ENCODE measurements at places on chromosomes 16 and 17.

GRCh38 chr17:17513626-17514025 is 17.4 kb upstream of the RASD1 start:
- DNase-seq: no peak

GRCh38 chr16:86618431-86619238 is 40.3 kb downstream of the FOXL1 start:
- DNase-seq: no peak

- DNase-seq: no peak
Measured at GRCh38 chr16:10314811-10315210, 71.0 kb upstream of the ATF7IP2 start.

DNA sequence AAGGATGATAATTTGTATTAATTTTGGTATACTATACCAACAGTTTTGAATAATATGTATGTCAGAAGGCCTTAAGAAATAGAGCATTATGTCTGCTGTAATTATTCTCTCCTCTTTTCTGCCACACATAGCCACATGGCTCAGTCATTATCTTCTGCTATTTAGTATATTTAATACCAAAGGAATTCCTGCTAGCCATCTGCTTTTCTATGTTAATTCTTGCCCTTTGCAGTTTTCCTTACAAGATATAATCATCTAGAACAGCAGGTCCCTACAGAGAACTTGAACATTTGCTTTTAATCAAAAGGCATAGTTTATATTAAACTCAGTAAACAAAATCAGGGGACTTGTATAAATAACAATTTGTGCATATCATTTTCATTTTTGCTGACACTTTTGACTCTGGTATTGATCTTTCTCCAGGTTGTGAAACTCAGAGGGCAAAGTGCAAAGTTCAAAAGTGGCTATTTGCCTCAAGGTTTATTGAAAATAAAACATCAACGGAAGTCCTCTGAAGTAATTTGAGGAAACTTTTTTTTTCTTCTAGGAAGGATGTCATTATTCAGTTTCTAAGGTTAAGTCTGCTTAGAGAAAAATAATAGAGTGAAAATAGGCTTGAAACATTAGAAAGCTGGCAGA is 702.0 kb downstream of the KCNJ2 start:
- DNase-seq: no peak

DNA sequence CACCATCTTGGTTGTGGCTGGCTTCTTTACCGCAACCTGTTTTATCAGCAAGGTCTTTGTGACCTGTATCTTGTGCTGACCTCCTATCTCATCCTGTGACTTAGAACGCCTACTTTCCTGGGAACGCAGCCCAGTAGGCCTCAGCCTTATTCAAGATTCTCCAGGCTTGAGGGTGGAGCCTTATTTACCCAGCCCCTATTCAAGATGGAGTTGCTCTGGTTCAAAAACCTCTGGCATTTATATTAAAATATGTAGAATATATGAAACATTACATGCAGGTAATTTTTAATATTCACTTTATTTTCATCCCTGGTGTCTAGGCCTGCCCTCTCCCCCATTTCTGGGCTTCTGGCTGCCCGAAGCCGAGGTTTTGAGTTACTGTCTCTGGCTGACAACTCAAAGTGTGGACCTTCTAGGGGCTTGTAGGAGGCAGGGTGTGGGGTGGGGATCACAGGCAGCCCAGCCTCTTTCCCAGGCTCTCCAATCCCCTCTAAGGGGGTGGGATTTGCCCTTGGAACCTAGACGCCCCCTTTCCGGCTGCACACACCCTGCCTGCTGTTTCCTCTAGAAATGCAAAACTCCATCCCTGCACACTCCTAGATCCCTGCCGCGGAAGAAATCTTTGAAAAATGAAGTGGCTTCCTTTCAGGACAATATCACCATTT is 152.0 kb downstream of the KCNJ12 start:
- DNase-seq: no peak

All from activated CD4-positive, alpha-beta memory T cell treated with anti-CD3 and anti-CD28 coated beads for 36 hours (primary cell).